ENCODE measurements at places on chromosomes 4 and X.

GRCh38 chr4:80026100-80026499 is 46.9 kb downstream of the ANTXR2 start:
- no peak for DNase-seq

- no peak for DNase-seq
These were observed 47.0 kb downstream of the FANCB start for GRCh38 chrX:14825851-14826250.

DNA sequence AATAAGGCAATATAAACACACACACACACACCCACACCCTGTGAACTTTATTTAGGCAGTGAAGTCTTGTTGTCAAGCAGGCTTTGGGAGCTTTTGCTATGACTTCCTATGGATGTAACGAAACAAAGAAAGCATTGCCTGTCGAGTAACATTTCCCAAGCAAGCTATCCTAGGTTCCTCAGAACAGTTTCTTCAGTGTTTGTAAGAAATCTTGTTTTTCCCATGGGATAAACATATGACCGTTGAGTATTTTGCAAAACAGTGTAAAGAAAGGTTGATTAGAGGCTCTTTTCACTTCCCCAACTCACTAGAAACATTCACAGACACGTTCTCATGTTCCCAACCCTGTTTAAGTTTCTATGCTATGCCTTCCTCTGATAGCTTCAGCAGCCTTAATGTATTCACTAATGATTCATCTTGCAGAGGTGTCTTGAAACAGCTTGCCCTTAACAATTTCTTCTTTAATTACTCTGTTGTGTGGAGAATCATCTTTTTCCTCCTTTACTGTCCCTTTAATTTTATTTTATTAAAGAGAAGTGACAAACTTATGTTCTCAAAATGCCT is 1947.1 kb upstream of the TENM3 start:
- DNase-seq, result no peak

GRCh38 chr4:43837171-43837570 is 611.4 kb downstream of the KCTD8 start:
- no peak for DNase-seq

DNA sequence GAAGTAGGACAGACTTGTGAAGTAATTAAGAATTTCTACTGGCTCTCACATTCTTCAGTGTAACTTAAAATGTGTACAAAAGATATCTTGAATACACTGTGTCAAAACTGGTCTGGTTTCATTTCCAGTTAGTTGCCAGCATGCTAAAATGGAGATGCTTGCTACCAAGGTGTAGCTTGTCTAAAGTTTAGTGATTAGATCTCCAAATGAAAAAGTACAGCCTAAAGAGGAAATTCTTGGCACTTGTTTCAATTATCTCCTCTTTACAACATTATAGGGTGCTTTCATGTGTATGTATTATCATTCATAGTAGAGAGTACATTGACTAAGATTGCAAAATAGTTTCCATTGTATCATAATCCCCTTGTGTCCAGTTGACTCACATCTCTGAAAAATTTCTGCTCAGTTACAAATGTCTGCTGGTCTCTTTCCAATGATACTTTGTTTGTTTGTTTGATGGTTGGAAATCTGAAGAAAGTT is 97.3 kb upstream of the SPRY1 start:
- peak; percentile 77 for DNase-seq

DNA sequence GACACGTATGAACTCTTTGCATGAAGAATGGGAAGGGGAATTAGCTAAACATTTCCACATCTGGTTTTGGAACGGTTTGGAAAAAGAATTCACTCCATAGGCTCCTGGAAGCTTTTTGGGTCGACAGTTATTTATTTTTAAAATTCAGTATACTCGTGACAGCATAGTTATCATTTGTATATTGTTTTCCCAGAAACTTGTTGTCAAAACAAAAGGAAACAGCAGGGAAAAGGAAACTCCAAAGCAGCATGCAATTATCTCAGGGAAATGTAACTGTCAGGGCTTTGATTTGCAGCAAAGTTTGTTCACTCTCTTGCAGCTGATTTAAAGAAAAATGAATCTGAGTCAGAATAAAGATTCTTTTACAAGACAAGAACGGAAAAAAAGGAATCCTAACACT is 86.5 kb downstream of the PLAC1 start:
- no peak for DNase-seq

DNA sequence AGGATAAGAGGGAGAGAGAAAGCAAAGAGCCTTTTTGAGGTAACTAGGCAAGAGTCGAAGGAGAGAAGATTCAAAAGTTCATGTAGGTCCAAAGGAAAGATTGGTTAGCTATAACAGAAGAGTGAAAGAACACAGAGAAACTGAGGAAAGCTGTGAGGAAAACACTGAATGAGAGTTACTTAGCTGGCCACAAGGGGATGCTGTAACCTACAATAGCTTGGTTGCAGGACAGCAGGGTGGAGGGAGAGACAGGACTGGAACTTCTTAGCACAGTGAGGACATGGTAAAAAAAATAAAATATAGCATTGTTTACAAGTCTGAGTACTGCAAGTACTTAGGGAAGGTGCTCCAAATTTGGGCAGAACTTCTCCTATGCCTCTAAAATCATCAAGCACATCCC is 48.3 kb downstream of the RAI2 start:
- no peak for DNase-seq

GRCh38 chr4:25320773-25321172 is 8.2 kb downstream of the ZCCHC4 start:
- peak; percentile 17 for DNase-seq

DNA sequence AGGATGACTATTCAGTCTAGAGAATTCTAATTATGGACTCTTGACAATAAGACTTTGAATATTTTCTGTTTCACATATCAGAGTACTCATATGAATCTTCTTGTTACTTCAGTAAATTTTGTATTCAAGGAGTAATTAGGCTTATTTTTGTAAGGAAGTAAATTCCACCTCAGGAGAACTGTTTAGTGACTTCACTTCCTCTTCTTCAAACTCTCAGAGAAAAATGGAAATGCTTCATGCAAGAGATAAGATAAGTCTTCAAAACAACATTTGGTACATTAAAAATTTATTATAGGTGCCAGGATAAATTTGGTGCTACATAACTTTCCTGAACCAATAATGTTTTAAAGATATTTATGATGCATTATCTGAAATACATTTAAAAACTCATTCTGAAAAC is 1421.9 kb downstream of the PCDH7 start:
- peak; percentile 1 for DNase-seq

DNA sequence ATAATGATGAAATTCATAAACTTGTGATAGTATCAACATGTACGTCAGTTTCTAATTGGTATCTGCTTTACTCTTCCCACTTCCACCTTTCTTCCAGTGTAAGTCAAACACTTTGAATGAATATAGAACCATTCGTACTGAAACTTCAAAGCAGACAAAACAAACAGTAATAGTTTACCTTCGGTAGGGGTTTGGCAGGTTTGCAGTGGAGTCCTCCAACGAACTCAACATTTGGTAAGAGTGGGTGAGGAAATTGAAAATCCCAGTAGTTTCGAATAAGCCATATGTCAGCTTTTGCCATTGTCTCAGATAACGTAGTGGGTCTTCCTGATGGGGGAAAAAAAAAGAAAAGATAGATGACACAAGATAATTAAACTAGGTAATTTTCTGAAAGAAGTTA is 2.2 kb downstream of the UGT2B4 start:
- no peak for DNase-seq

GRCh38 chrX:21946925-21947641 is 6.6 kb downstream of the SMS start:
- DNase-seq, result peak; percentile 78

GRCh38 chrX:97700547-97700946 is 816.8 kb downstream of the RPA4 start:
- no peak for DNase-seq

- DNase-seq, result no peak
These were observed 270.3 kb downstream of the DTHD1 start for GRCh38 chr4:36551697-36552214.

DNA sequence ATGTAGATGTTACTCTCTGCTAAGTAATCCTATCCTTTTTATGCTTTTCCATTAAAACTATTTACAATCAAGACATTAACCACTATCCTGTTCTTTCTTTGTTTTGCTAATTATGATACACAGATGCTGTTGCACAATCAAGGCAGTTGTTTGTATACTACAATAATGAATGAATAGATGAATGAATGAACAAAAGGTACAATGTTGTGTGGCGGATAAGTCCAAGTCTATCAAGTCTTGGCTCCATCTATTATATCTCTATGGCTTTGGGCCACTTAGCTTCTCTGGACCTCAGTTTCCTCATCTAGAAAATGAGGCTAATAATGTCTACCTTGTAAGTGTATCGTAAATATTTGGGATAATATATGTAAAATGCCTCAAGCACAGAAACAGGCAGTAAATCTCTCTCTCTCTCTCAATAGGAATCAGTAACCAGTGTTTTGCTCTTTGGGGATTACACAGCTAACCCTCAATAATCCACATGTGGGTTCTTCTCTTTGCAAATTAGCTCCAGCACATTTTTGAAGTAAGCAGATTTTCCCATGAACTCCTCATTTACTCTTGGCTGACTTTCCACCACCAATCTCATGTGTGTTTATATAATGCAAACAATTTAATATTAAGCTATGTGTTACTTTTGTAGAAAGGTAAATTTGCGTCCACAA is 27.8 kb upstream of the TSPAN5 start:
- DNase-seq, result no peak

DNA sequence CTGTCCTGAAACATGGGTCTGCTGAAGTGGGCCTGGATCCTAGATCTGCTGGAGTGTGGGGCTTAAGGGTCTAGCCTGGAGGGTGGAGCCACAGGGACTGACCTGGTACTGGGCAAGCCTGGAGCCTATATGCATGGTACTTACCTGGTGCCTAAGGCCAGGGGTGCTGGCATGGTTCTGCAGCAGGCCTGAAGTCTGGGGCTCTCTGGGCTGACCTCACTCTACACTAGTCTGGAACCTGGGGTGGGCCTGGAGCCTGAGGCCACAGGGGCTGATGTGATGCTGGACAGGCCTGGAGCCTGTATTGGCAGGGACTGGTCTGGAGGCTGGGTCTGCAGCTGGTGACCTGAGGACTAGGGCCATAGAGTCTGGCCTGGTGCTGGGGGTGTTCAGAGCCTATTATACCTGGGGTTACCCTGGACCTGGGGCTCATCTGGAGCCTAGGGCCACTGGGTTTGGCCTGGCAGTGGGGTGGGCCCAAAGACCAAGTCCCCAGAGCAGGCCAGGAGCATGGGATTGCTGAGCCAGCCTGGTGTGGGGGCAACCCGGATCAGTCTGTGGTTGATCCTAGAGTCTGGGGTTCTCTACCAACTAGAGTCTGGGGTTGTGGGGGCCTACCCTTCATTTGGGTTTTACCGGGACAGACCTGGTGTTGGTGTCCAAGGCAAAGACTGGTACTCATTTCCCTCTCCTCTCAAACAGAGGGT is 179.6 kb downstream of the SLC4A4 start:
- no peak for DNase-seq

- no peak for DNase-seq
These were observed 10.8 kb downstream of the DAPP1 start for GRCh38 chr4:99827454-99827853.

DNA sequence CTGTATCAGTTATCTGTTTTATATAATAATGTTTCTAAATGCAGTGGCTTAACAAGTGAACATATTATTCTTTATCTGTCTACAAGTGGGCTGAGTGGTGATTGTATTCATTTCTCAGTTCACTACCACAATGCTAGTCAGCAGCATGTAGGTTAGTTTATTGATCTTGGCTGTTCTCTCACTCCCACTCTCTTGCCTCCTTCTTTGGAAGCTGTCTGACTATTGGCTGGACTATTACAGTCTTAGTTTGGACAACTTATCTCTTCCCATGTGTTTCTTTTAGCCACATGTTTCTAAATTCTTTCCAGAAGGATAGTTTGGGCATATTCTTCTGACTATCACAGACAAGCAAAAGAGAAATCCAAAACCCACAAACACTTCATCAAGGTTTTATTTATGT is 459.5 kb upstream of the AGA start:
- DNase-seq, result no peak

- no peak for DNase-seq
These were observed 29.7 kb upstream of the IL9R start for GRCh38 chrX:155967653-155968325.

- DNase-seq, result no peak
These were observed 34.1 kb downstream of the SLITRK4 start for GRCh38 chrX:143601809-143602208.

- no peak for DNase-seq
These were observed 72.1 kb upstream of the IGFBP7 start for GRCh38 chr4:57182132-57182874.

DNA sequence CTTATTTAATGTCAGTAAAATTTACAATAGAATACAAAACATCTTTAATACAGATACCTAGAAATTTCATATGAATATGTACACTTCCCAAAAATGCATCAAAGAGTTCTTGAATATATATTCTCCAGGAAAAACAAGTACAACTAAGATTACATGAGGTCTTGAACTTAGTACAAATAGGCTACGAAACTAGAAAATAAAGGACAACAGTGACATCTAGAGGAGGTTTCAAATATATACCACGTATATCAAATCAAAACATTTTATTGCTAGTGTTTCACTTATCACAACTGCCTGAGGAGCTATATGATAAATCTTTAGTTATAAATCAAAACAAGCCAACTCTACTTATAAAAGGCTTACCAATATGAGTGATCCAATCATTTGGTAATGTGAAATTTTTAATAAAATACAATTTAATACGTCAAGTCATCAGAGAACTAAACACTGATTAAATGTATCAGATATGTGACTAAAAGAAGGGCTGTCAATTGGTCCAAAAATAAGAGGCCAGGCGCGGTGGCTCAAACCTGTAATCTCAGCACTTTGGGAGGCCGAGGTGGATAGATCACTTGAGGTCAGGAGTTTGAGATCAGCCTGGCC is 36.6 kb downstream of the ANAPC10 start:
- DNase-seq, result peak; percentile 58

GRCh38 chrX:133444196-133444595 is 28.9 kb upstream of the GPC4 start:
- peak; percentile 54 for DNase-seq

GRCh38 chr4:122865425-122865824 is 38.8 kb downstream of the FGF2 start:
- no peak for DNase-seq

DNA sequence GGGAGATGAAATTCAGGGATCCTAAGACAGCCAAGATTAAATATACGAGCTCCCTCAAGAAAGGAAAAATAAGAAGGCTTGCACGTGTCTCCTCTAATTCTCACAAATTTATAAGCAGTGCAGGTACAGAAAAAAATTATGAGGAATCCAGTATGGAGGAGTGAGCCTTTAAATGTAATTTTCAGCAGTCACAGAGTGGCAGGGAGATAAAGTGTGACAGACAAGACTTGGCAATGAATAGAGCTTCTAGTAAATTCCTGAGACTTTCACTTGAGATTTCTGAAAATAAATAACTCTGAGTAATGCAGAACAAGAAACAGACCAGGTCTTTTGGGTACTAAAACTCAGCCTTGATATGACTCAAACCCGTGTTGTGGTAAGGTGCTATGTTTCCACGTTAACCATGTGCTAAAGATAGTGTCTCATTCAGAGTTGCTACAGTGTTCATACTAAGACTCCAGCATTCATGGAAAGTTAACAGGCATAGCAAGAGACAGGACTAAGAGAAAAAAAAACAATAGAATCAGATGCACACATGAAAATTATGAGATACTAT is 119.8 kb downstream of the SPOCK3 start:
- DNase-seq, result no peak

- DNase-seq, result no peak
These were observed 40.5 kb downstream of the ATG4A start for GRCh38 chrX:108132034-108132433.
